ENCODE measurements at places on chromosomes 7 and 10. TPM values are rescaled to one million over a fixed set of nuclear protein-coding genes. Genes with fewer than 3 reads are reported as not detected.

Gene GOLGA7B
- total RNA-seq, result 6.1 TPM

- H3K27me3 ChIP-seq, result no peaks in the 10 kb centered on the region
- H3K36me3 ChIP-seq, result no peaks in the 10 kb centered on the region
- DNase-seq, result no peak
- peaks cover 25% of the 10 kb centered on the region for H3K4me1 ChIP-seq
These were observed 160.4 kb downstream of the CAMK1D start for GRCh38 chr10:12509794-12510100.

DNA sequence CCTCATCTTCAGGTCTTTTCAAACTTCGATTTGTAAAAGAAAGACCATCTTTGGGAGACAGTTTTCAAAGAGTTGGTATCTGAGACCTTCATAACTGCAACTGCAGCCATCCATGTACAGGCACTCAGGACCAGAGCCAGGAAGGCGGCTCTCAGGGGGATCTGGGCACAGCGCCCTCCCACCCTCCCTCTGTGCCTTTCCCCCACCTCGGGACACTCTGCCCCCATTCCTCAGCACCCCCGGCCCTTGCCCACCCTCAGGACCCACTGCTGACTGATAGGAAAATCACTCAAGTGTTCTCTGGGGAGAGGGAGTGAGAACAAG, 143.6 kb downstream of the CUBN start:
- no peak for DNase-seq
- H3K4me3 ChIP-seq, result no peak overlapping the region
- H3K27ac ChIP-seq, result no peak overlapping the region
- H3K4me1 ChIP-seq, result no peaks in the 10 kb centered on the region
- no peaks in the 10 kb centered on the region for H3K27me3 ChIP-seq

- no peak overlapping the region for H3K27ac ChIP-seq
- H3K36me3 ChIP-seq, result no peaks in the 10 kb centered on the region
- no peak for DNase-seq
- no peak overlapping the region for H3K4me3 ChIP-seq
These were observed 14.4 kb upstream of the GJC3 start for GRCh38 chr7:99943641-99944496.

Gene EMX2
- not detected for total RNA-seq

- H3K4me1 ChIP-seq, result no peaks in the 10 kb centered on the region
- no peaks in the 10 kb centered on the region for H3K36me3 ChIP-seq
- H3K27ac ChIP-seq, result no peak overlapping the region
These were observed 35.6 kb downstream of the CDH23 start for GRCh38 chr10:71432101-71432905.

GRCh38 chr10:11159543-11160215, 142.0 kb downstream of the CELF2 start:
- H3K27ac ChIP-seq, result no peak overlapping the region
- H3K27me3 ChIP-seq, result no peaks in the 10 kb centered on the region
- no peaks in the 10 kb centered on the region for H3K36me3 ChIP-seq
- peaks cover 84% of the 10 kb centered on the region for H3K4me1 ChIP-seq
- no peak for DNase-seq
- H3K4me3 ChIP-seq, result no peak overlapping the region

GRCh38 chr10:70981171-70981836, 92.9 kb upstream of the PCBD1 start:
- no peaks in the 10 kb centered on the region for H3K36me3 ChIP-seq
- H3K4me3 ChIP-seq, result no peak overlapping the region
- no peak for DNase-seq
- H3K4me1 ChIP-seq, result peaks cover 11% of the 10 kb centered on the region

Gene GPR26
- total RNA-seq, result not detected

- no peak overlapping the region for H3K4me3 ChIP-seq
- no peaks in the 10 kb centered on the region for H3K36me3 ChIP-seq
- H3K27ac ChIP-seq, result no peak overlapping the region
- DNase-seq, result no peak
- H3K27me3 ChIP-seq, result no peaks in the 10 kb centered on the region
These were observed 311.0 kb downstream of the GPAM start for GRCh38 chr10:111872591-111872990.

DNA sequence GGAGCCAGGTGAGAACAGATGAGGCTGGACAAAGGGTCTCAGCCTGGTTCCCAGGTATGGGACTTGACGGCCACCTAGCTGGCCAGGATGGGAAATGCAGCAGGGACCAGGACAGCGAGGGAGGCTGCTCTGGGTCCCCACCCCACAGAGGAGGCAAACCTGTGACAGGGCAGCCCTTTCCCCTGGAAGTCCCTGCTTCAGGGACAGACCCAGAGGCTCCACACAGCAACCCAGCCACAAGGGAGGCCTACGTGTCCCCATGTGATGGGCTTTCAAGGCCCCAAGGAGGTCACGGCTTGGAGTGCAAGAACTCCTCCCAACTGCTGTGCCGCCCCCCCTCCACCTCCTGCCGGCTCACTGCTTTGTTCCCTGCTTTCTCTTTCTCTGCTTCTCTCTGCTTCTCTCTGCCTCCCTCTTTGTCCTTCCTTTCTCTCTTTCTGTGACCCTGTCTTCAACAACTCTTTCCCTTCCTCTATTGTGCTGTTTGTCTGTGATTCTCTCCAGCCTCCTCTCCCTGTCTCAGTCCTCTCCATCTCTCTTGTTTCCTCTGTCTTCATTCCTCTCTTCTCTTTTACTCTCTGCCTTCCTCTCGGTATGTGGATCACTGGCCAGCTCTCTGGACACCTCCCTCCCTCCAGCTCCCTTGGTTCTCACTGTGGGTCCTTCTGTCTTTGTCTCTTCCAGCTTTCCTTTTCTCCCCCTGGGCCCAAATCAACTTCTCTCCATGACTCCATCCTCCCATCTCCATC, 9.6 kb upstream of the EIF5AL1 start:
- H3K36me3 ChIP-seq, result no peaks in the 10 kb centered on the region
- no peak overlapping the region for H3K4me3 ChIP-seq
- H3K27ac ChIP-seq, result no peak overlapping the region
- H3K27me3 ChIP-seq, result peaks cover 2% of the 10 kb centered on the region
- DNase-seq, result no peak

Gene ITPRID1
- total RNA-seq, result not detected

Gene AKR1C3
- total RNA-seq, result 1.9 TPM

DNA sequence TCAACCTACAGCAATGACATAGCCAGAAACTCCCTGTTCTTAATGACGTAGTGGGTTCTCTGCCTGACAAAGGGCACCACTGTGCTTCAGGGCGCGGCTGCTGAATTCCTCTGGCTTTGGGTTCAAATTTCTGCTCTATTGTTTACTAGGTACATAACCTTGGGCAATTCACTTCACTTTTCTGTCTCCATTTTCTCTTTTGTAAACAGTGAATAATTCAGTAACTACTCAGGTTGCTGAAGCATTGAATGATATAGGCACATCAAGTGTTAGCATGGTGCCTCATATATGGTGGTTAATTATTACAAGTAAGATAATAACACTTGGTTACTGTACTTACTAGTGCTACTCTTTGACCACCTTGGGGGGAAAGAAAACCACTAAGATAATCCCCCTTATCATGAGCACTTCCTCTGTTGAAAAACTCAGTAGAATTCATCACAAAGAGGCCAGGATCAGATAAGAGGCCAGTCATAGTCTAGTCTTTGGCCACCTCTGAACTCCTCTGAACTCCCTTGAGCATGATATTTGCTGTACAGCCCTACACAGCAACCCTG, 92.0 kb upstream of the AHR start:
- H3K4me3 ChIP-seq, result no peak overlapping the region
- no peaks in the 10 kb centered on the region for H3K4me1 ChIP-seq

Gene STOX1
- total RNA-seq, result 0.25 TPM

DNA sequence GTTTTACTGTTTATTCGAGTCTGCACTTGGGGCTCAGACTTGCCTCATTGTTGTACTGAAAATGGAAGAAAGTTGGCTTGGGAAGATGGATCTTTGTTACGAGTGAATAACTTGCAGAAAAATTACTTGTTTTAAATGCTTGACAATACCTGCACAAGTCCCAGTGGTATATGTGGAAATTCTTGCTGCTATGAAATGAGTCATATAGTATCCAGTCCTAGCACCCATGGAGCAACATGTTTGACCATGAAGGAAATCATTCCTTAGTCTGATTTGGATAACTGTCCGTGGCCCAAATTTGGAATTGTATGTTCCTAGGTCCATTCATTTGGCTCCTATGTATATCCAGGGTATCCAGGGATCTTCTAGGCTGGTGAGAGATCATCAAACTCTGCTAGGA, 1096.8 kb downstream of the KCNMA1 start:
- DNase-seq, result no peak
- H3K4me1 ChIP-seq, result no peaks in the 10 kb centered on the region
- no peaks in the 10 kb centered on the region for H3K27me3 ChIP-seq
- H3K4me3 ChIP-seq, result no peak overlapping the region

- H3K27ac ChIP-seq, result no peak overlapping the region
- H3K4me1 ChIP-seq, result no peaks in the 10 kb centered on the region
- no peak overlapping the region for H3K4me3 ChIP-seq
- DNase-seq, result no peak
These were observed 559 bp downstream of the VWC2 start for GRCh38 chr7:49773936-49774458.

GRCh38 chr7:146660839-146661238, 544.2 kb downstream of the CNTNAP2 start:
- H3K4me1 ChIP-seq, result no peaks in the 10 kb centered on the region
- DNase-seq, result no peak
- H3K4me3 ChIP-seq, result no peak overlapping the region
- H3K27ac ChIP-seq, result no peak overlapping the region

GRCh38 chr7:148050492-148051158, 539.9 kb upstream of the C7orf33 start:
- no peaks in the 10 kb centered on the region for H3K27me3 ChIP-seq
- no peak overlapping the region for H3K27ac ChIP-seq
- H3K36me3 ChIP-seq, result no peaks in the 10 kb centered on the region
- H3K4me1 ChIP-seq, result no peaks in the 10 kb centered on the region

- no peak overlapping the region for H3K27ac ChIP-seq
- no peak overlapping the region for H3K4me3 ChIP-seq
- H3K27me3 ChIP-seq, result no peaks in the 10 kb centered on the region
- H3K4me1 ChIP-seq, result no peaks in the 10 kb centered on the region
- no peak for DNase-seq
These were observed 151.8 kb upstream of the ANK3 start for GRCh38 chr10:60541451-60541850.

Gene PRSS2
- total RNA-seq, result not detected

DNA sequence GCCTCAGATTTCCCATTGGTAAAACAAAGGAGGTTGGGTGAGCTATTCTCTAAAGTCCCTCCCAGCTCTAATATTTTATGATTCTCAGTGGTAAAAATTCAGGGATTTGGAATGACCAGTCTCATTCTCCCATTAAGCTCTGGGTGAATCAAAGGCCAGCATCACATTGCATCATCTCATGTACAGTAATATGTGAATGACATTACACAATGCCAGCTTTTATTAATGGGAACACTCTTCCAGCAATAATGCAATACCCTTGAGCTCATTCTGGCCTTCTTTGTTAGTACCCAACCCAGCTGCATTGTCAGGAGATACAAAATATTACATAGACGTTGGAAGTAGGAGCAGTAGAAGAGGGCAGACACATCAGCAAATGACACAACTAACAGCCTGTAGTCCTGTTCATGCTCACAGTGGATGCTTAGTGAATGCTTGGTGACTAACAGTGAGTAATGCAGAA, 100.0 kb upstream of the EGR2 start:
- no peaks in the 10 kb centered on the region for H3K4me1 ChIP-seq
- H3K4me3 ChIP-seq, result no peak overlapping the region
- no peak for DNase-seq

Gene LDB3
- total RNA-seq, result 0.05 TPM

GRCh38 chr10:85615556-85615955, 751.0 kb downstream of the GRID1 start:
- H3K4me3 ChIP-seq, result no peak overlapping the region
- peaks cover 46% of the 10 kb centered on the region for H3K4me1 ChIP-seq
- H3K36me3 ChIP-seq, result no peaks in the 10 kb centered on the region
- H3K27me3 ChIP-seq, result no peaks in the 10 kb centered on the region
- H3K27ac ChIP-seq, result no peak overlapping the region

- no peaks in the 10 kb centered on the region for H3K36me3 ChIP-seq
- no peaks in the 10 kb centered on the region for H3K4me1 ChIP-seq
- H3K27me3 ChIP-seq, result no peaks in the 10 kb centered on the region
- H3K27ac ChIP-seq, result no peak overlapping the region
- DNase-seq, result no peak
These were observed 141.1 kb upstream of the WNT16 start for GRCh38 chr7:121187676-121188075.

GRCh38 chr7:108973075-108973474, 403.4 kb downstream of the DNAJB9 start:
- H3K4me3 ChIP-seq, result no peak overlapping the region
- no peak for DNase-seq
- no peaks in the 10 kb centered on the region for H3K4me1 ChIP-seq
- H3K27me3 ChIP-seq, result no peaks in the 10 kb centered on the region

DNA sequence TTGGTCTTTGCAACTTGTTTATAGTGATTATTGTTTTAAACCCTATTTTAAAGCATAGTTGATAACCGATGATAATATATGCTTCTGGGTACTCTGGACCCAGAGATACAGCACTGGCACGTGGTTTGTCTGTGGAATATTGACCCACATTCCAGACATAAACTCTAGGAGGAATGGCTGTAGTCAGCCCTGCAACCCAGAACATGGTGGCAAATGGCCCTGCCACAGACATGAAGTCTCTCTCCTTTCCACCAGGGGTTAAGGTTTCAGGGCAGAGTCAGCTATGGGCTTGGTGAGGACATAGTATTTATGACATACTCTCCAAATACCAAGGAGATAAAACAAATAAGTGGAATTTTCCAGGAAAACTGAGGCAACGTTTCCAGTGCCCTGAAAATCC, 83.6 kb downstream of the NAMPT start:
- H3K36me3 ChIP-seq, result no peaks in the 10 kb centered on the region
- H3K27ac ChIP-seq, result no peak overlapping the region
- DNase-seq, result no peak
- H3K4me3 ChIP-seq, result no peak overlapping the region
- H3K4me1 ChIP-seq, result no peaks in the 10 kb centered on the region
- H3K27me3 ChIP-seq, result no peaks in the 10 kb centered on the region

Gene IFIT1B
- 0.14 TPM for total RNA-seq

DNA sequence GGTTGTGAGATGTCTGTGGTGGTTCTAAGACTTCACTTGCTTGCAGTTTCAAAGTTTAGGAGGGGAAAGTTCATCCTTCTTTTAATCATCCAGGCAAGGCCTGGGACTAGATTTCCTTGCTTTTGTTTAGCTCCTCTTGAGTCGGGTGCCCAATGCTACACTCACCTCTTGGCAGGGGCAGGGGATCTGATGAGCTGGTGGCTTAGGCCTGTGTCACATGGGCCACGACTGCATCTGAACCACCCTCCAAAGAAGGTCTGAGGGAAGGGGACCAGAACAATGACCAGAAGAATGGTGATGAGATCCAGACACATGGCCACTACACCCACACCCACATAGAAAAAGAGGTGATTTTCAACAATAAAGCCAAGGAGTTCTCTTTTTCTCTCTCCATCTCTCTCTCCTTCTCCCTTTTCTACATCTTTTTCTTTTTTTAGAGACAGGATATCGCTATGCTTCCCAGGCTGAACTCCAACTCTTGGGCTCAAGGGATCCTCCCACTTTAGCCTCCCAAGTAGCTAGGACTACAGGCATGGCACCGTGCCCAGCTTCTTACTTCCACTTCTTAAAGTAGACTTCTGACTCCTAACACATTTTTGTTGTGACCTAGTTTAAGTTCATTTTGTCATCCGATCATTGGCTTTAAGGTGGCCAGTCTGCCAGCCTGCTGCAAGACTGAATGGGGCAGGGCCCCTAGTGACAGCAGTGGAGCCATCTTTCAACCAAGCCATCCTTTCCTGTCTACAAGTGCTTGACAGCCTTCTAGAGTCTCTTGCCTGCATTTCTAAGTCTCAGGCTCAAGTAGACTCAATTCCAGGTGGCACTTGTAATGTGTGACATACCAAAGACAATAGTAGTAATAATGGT, 350.9 kb downstream of the RNLS start:
- no peak for DNase-seq
- no peaks in the 10 kb centered on the region for H3K4me1 ChIP-seq
- no peaks in the 10 kb centered on the region for H3K27me3 ChIP-seq
- H3K27ac ChIP-seq, result no peak overlapping the region
- H3K4me3 ChIP-seq, result no peak overlapping the region

Gene FOXP2
- not detected for total RNA-seq
